ENCODE measurements at places on chromosomes 5 and 9.

GRCh38 chr9:115135821-115136778, 18.1 kb upstream of the TNC start:
- DNase-seq, result no peak

DNA sequence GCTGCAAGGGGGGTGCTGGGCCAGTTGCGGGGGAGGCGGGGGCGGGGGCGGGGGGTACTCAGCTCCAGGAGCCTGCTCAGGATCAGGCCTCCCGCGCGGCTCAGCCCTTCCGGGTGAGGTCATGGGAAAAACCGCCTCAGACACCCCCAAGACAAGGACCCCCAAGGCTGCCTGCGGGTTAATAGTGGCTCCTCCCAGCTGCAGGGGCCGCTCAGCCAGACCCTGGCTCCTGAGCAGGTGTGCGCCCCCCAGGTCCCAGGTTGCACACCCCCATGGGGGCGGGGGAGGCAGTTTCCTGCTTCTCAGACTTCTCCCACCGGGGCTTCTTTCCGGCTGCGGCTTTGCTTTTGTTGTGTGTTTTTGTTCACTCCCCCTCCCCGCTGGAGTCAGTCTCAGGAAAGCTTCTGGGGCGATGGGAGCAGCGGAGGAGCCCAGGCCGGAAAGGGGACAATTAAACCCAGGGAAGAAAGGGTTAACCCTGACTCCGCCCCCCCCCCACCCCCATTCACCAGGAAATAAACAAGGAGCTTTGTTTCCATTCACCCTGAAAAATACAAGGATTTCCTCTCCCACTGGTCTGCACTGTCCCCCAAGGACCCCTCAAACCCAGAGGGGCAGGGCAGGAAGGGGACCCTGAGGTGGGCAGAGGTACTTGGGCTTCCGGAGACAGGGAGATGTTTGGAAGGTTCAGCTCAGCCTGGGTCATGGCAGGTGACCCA, 42.3 kb upstream of the NOTCH1 start:
- DNase-seq, result no peak

DNA sequence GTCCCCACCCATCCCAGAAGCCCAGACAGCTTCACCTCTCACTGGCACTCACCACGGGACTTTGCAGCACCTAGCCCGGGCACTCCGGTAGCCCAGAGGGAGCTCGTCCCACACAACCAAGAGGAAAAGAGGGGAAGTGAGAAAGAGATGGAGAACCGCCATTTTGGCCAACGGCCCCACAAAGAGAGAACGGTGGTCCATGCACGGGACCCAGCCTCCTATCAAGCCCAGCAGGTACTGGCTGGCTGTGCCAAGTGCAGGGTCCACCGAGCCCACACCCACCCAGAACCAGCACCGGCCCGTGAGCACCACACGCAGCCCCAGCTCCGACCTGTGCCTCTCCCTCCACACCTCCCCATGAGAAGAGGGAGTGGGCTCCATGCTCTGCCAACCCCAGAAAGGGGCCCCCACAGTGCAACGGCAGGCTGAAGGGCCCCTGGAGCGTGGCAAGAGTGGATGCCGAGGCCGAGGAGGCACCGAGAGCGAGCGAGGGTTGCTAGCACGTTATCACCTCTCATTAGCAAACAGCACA, 78.5 kb upstream of the GCNT4 start:
- no peak for DNase-seq

GRCh38 chr5:33319841-33320240, 120.9 kb upstream of the TARS1 start:
- DNase-seq, result no peak

DNA sequence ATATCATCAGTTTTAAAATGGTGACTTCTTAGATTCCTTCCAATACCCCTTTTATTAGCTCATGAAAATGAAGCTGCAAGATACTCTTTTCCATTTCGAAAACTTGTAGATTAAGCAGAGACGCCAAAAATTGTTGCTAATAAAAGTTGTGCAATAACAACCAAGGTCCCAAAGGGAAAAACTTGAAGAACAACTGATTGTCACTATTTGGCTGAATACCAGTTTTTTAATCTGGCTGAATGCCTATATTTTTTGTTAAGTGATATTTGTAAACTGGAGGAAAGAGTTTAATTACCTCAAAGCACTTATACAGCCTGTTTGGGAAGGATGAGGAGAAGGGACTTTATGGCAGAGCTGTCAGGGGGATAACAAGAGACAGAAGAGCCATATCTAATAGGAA, 14.6 kb downstream of the C5orf58 start:
- DNase-seq, result no peak

- no peak for DNase-seq
These were observed 24.9 kb upstream of the SLCO6A1 start for GRCh38 chr5:102523541-102524175.

DNA sequence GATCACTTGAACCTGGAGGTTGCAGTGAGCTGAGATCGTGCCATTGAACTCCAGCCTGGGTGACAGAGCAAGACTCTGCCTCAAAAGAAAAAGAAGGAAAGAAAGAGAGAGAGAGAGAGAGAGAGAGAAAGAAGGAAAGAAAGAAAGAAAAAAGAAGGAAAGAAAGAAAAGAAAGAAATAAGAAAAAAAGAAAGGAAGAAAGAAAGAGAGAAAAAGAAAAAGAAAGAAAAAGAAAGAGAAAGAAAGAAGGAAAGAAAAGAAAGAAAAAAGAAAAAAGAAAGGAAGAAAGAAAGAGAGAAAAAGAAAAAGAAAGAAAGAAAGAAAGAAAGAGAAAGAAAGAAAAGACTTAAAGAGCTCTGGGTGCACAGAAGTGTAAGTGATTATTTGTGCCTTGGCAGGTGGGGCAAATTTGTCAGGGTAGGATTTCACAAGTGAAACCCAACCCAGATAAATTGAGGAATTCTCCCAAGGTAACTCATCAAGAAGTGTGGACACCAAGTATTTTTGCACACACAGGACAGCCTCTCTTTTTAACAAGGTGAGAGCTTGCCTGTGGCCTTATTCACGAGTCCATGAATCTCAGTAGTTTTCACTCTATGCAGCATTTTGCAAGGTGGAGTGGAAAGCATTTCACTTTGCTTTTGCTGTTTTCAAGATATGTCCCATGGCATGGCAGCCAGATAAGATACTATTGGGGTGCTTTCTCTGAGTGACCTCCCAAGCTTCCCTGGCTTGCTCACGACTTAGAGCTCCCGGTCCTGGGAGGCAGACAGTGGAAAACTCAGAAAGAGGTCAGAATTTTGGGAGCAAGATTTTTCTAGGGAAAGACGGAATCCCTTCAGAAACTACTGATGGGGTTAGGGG, 57.8 kb downstream of the C9orf153 start:
- no peak for DNase-seq

DNA sequence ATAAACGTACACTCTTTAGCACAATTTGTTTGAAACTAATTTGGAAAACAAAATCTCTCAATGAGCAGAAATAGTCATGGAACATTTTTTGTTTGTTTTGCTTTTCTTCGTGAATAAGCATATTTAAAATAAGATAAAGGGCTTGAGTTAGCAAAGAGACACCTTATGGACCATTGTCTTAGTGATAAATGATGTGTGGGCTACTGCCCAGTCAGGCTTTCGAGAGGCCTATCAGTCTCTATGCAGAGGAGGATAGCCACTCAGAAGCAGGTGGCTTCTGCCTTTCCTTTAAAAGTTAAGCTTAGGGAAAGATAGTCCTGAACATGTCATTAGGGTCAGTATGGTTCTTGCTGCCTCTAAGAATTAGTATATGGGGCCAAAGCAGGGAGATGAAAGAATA, 2.1 kb upstream of the ARL15 start:
- DNase-seq, result no peak

GRCh38 chr5:55747778-55748318, 10.0 kb downstream of the DDX4 start:
- DNase-seq, result no peak

DNA sequence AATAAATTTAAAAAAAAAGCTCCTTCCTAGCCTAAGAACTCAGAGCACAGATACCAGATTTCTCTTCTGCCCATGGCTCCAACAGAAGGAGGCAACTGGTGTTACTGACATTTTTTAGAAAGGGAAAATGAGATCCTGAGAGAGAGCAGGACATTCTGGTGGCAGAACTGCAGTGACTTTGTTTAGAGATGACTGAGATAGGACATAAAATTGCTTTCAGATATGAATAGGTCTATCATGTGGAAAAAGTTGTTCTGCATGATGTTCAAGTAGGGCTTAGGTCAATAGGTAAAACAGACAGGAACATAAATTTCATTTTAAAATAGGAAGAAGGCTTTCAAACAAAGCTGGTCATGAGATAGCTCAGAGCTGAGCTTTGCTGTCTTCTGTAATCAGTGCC, 49.6 kb downstream of the NIPAL4 start:
- DNase-seq, result no peak

- DNase-seq, result no peak
These were observed 2.5 kb upstream of the RANBP3L start for GRCh38 chr5:36304095-36304805.

GRCh38 chr5:142248853-142249462, 75.9 kb downstream of the SPRY4 start:
- no peak for DNase-seq

GRCh38 chr5:117131048-117131679, 556.5 kb upstream of the SEMA6A start:
- DNase-seq, result no peak

DNA sequence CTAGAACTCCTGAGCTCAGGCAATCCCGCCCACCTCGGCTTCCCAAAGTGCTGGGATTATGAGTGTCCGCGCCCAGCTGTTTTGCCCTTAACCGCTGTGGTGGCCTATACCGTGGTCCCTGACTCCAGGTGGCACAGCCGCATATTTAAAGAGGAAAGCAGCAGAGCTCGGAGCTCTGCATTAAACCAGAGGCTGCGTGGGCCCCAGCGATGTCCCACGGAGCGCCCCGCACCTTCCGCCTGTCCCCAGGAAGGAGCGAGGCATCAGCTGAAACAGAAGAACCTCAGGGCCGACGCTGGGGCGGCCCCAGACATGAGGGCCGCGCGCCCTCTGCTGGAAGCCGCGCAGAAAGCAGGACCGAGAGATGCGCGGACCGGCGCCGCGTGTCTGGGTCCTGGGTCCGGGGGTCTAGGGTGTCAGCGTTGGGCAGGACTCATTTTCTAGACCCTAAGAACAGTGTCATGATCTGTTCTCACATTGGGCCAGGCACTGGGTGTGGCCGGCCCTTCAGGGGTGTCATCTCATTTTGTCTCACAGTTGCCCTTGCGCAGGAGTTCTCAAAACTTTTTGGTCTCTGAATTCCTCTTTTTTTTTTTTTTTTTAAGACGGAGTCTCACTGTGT, 37.7 kb downstream of the LAMC3 start:
- DNase-seq, result peak; percentile 43

DNA sequence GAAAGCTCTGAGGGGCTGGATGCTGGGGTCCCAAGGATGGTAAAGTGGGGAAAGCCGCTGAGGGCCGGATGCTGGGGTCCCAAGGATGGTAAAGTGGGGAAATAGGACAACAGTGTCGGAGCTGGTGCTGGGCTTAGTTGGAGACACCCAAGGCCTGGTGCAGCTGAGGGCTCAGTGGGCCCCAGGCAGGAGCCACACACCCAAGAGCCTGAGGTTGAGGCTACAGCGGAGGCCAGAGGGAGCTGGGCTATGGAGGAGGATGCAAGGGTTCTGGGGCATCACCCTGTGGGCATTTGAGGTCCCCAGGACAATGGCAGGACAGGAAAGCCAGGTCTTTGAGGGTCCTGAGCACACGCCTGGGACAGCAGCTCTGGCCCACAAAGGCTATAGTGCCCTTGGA, 19.1 kb upstream of the SLC9A3 start:
- DNase-seq, result no peak

DNA sequence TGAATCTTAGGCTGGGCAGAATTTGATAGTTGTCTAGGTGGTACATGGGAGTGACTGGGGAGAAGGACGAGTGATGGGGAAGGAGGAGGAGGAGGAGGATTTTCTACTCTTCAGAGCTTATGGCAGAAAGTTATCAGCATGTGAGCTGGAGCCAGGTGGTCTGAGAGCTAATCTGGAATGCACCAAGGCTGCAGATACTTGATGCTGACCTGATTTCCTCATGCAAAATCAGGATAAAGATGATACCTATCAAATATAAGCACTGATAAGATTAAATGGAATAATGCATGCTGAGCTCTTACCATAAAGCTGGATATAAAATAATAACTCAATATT, 250.4 kb downstream of the SEMA5A start:
- DNase-seq, result no peak

GRCh38 chr5:157649101-157649500, 3.1 kb downstream of the SOX30 start:
- no peak for DNase-seq

- no peak for DNase-seq
These were observed 22.1 kb upstream of the TCERG1 start for GRCh38 chr5:146425023-146425422.

GRCh38 chr5:2732850-2733249, 18.6 kb downstream of the IRX2 start:
- no peak for DNase-seq

GRCh38 chr5:36607838-36608783, 1.7 kb downstream of the SLC1A3 start:
- DNase-seq, result no peak

GRCh38 chr9:130198501-130199179, 26.4 kb downstream of the NCS1 start:
- no peak for DNase-seq

DNA sequence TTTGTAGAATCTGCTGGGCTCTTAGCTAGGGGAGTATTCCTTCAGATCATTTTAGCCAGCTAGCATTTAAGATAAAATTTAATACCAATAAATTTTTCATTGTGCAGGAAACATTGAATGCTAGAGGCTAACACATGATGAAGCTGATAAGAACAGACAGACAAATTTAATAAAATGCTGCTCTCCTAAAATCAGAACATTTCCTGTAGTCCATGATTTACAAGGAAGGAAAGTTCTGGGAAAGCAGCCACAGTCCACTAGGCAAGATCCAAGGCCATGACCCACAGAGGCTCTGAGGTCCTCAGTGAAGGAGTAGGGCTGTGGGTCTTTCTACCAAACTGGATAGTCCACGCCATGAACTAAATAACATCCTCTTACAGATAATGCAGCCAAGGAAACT, 253.0 kb downstream of the ICE1 start:
- no peak for DNase-seq

GRCh38 chr5:3428334-3428733, 167.3 kb upstream of the IRX1 start:
- no peak for DNase-seq

DNA sequence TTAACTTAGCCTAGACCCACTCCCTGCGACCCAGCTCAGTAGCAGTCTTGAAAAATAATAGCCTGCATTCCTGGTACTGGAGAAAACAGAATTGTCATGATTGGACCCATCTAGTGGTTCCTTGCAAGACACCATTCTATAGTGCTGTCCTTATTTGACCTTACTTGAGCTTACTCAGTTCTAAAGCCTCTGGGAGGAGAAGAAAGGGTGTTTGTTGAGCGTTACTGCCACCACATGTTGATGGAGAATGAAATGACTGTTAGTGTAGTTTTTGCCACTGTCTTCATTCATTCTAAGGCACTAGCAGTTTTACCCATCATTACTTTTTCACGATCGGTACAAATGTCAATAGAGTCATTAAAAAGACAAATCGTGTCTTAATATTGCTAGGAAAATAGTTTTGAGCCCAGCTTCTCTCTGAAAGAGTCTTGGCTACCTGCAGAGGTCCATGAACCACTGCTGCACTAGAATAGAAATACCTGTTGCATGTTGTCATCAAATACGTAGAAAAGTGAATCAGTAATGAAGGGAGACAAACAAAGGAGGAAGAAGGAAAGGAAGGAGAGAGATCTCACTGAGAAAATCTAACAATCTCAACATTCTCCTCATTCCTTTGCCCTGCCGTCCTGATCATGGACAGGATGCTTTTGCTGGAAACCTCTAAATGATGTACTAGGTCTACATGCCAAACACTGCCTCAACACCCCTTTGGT, 96.0 kb downstream of the LIX1 start:
- no peak for DNase-seq

- no peak for DNase-seq
These were observed 72.1 kb downstream of the RAI14 start for GRCh38 chr5:34728236-34728635.

GRCh38 chr5:171857489-171857876, 71.9 kb downstream of the SMIM23 start:
- DNase-seq, result no peak

All from stimulated activated CD8-positive, alpha-beta memory T cell treated with anti-CD3 and anti-CD28 coated beads, Interleukin-7, amount 100 ng/mL, for 48 hours (primary cell).